ENCODE measurements at places on chromosomes 2 and 18.

DNA sequence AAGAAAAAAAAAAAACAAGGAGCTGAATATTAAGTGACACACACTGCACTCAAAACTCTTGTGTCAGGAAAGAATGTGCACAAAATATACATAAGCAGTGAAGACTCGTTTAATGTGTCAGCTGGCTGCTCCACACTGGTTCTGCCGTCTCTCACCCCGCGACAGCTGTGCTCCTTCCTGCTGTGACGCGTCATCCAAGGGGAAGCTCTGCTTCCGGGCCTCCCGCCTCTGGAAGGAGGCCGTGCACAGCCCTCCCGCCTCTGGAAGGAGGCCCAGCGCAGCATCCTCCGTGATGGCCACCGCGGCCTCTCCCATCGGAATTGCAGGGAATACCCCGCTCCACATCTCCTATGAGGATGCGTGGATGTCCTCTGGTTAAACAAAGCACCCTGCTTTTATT lies 151.0 kb downstream of the HDAC4 start:
- no peak for DNase-seq

- no peak for DNase-seq
These were observed 30.0 kb downstream of the CROCC2 start for GRCh38 chr2:240936106-240936505.

GRCh38 chr2:64192664-64193105 lies 48.5 kb upstream of the PELI1 start:
- no peak for DNase-seq

DNA sequence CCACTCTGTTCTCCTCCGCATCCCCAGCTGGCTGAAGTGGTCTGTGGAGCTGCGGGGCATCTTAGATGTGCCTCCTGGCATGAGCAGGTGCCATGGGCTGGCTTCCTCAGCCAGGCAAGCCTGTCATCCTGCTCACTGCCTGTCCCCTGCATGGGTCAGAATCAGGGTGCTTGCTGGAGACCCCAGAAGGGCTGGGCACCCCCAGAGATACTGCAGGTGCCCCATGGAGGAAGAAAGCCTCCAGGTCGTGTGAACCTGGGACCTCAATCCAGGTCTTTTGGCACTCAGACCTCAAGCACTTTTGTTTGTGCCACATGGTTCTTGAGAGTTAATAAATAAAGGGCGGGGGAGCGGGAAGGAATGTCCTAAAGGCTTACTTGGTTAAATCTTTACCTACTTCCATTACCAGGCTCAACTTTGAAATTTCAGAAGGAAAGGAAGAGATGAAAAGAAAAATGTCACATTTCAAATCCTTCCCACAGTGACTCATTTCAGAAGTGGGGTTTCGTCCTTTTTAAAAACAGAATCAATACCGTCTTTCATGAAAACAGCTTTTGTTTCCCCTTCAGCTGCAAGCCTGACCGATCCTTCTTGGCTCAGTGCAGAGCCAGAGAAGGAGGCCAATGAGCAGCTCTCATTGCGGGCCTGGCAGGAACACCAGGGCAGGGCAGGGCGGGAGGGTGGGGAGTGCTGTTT lies 69.9 kb downstream of the RHOB start:
- no peak for DNase-seq

DNA sequence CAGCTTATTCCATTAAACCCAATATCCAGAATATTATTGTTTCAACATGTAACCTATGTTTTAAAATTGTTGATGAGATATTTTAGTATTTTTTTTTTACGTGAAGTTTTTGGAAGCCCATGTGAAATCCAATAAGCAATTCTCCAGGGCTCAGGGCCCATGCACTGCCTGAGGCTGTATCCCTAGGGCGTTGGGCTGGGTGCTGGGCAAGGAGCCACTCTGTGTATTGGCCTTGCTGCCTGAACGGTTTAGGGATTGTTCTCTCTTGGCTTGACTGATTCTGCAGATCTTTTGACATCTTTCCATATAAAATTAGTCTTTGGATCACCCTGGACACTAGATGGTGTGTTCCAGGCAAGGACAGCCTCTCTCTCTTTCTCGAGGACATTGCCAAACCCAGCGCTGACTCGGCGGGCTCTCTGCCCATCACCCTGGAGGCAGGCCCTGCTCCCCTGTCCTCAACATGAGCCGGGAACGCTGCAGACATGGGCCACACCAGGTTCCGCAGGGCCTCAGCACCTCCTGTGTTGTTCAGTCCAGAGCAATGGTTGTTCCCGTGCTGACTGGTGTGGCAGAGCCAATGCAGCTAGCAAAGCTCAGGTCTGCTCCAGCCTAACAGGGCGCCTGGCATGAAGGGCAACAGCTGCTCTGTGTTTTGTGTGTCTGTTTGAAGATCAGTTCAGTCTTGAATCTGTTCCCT lies 163.0 kb downstream of the SEPTIN10 start:
- DNase-seq, result no peak

DNA sequence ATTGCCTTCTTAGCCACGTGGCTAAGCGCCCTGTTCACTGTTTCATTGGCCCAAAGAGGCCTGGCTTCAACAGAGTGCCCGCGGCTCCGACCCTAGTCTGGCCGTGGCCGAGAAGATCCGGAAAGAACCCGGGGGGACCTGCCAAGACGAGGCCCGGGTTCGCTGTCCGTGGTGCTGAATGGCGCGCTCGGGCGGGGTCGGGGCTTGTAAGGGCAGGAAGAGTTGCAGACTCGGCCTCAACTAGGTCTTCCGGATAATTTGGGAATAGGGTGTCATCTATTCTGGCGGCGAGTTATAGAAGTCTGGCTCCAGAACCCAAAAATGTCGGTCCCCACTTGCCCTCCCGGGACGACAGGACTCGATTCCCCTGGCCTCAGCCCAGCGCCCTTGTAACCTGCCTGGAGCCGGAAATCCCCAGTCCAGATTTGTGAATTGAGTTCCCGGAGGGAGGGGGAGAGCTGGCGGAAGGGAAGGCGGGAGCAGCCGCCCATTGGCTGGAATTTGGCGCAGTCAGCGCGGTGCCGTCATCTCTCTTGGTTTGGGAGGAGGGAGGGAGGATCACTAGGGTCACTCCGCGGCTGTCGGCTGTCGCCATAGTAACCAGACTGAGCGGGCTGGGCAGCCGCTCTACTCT lies 3.5 kb downstream of the CDK5R2 start:
- peak; percentile 94 for DNase-seq

DNA sequence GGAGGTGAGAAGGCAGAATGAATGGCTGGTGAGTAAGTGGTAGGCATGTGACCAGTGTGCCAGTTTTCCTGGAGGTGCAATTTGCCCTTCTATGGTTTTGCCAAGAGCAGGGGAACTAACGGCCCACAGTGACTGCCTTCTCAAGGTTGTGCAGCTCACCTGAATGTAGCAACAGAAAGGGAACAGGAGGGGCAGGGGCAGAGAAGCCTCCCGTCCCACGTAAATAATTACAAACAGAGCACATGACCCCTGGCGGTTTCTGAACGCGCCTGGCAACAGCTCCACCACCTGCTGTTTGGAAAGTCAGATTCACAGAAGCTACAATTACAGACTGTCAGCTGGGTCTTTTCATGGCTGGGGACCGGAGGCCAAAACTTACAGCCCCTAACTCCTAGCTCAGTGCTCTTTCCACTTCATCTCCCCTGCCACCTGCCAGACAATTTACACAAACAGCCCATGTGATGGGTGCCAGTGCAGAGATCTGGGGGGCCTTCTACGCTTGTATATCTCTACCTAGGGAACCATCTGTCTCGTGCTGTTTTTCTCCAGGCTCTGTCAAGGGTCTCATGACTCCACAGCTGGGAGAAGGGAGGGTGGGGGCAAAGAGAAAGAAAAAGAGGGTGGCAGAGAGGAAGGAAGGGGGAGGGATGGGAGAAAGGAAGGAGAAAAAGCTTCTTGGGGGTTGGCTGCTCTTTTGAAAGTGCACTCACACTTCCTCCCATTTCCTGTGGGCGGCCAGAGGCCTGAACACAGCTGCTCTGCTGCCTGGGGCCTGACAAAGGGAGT lies 69.6 kb downstream of the POLR1A start:
- DNase-seq, result peak; percentile 89

- no peak for DNase-seq
These were observed 48.5 kb downstream of the RTN4 start for GRCh38 chr2:55001716-55002115.

DNA sequence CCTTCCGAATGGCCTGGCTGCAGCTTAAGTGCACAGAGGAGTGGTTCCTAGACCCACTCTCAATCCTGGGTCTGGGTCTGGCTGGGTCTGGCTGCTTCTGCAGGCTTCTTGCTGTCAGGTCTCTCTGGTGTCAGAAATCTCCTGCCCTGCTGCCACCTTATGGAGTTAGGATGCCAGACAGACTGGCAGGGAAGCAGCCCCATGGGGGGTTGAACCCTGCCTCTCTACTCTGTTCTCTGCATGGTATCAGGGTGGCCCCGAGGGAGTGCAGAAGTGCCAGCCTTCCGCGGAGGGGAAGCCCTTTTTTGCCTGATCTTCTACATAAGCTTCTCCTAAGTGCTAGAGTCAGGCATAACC lies 89.4 kb downstream of the ZCCHC2 start:
- no peak for DNase-seq

GRCh38 chr2:138676619-138677021 lies 103.6 kb downstream of the NXPH2 start:
- DNase-seq, result no peak

DNA sequence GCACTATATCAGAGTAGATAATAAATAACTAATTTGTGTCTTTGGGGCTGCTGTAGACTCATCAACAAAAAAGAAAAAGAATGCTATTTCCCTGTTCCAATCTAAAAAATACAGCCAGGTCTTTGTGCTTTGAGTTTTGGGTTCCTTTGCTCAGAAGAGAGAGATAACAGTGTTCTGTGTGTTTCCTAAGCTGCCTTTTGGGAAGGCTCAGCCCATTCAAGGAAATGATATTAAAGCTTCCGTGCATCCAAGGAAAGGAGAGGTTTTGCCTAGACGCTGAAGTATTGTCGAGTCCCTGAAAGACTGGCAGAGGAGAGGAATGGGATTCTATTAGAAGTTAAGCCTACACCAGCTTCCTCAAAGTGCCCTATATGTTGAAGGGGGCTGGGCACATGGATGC lies 25.8 kb upstream of the LRP2 start:
- DNase-seq, result no peak

DNA sequence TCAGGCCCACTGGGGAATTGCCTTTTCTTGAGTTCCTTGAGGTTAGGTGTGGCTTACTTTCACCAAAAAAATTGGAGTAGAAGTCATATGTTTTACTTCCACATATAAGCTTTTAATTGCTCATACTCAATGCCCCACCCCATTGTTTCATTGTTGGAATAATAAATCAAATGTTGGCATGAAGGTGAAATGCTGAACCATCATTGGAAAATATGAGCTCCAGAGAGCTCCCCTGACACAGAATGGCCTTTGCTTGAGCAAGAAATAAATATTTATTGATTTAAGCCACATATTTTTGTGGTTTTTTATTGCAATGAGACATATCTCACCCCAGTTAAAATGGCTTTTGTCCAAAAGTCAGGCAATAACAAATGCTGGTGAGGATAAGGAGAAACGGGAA lies 167.3 kb upstream of the SRD5A2 start:
- no peak for DNase-seq

DNA sequence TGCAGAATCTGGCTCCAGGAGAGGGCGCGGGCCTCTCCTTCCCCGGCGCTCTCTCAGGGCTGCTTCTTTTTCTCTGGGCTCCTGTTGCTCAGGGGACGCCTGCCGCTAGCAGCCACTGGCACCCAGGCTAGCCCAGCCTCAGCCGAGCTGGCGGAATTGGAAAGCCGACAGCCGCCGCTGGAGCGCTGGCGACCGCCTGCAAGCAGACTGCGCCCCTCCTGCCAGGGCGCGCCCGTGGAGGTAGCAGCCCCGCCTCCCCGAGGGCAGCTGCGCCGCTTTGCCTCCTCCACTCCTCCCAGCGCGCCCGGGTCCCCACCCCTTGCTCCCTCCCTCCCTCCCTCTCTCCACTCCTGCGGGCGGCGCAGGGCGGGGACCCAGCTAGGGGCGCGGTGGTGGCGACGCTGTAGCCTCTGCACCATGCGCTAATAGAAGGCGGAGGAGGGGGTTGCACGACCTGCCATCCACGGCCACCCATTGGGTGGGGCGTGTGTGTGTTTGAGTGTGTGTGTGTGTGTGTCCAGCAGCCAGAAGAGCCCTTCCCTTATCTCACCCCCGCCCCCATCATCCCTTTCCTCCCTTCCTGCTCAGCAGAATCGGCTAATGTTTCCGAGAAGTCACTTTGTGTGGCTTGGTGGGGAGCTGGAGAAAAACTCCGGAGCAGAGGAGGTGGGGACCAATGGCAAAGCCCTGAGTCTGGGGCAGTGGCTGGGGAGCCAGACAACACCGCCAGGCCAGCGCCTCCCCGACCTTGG lies at the start of gene SCN9A:
SCN9A (minus strand) TSS at position 209 of the 752 bp plus-strand sequence. CDS start 64,188 bp downstream, outside the sequence.
- DNase-seq, result peak; percentile 84

DNA sequence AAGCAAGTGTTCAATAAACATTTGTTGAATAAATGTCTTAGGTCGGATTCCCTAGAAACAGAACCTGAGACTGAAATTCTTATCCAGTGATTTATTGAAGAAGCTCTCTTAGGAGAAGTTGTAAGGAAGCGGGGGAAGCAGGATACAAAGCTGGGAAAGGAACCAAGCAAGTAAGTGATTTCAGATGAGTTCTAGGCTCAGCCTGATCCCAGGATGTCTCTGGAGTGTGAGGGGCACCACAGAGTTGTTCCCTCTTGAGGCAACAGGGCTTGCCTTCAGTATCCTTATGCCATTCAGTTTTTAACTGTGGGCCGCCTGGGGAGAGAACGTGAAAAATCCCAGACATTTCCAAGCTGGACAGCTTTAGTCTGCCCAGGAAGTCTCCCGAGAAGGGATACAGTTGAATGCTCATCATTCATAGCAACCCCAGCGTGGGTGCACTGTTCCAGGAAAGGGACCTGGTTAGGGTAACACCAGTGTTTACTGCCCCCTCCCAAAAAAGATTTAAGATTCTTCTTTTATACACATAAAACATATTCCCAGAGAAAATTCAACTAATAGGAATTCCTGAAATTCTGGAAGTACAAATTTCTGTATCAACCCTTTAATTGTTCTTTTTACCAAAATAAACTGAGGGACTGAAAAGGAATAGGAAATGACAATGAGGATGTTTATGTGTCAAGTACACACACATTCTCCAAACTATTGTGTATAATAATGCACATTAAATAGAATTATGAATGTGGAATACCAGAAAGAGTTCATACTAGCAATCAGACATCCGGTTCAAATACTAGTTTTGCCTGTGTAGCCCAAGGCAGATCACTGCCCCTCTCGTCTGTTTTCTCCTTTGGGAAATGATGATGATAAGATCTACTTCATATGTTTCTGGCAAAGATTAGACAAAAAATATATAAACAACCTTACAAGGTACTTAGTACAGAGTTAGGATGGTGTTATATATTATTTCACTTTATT lies 592.1 kb upstream of the CDH2 start:
- DNase-seq, result no peak

- DNase-seq, result peak; percentile 41
These were observed 93.6 kb downstream of the ZAP70 start for GRCh38 chr2:97806738-97807618.

DNA sequence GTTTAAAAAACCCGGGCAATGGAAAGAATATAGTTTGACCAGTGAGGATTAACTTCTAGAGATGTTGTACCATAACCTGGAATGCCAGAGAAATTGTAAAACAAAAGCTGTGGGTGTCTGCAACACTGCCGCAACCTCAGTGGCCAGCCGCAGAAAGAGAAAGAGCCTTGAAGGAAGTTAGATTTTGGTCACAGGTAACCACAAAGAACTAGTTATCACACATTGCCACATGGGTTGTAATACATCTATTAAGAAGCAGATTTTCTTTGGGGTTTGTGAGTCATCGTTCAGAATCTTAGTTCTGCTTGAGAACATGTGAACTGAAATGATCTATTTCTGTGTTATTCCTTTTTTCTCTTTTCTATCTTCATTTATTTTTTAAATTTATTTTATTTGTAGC lies 222.9 kb upstream of the AGAP1 start:
- no peak for DNase-seq

- no peak for DNase-seq
These were observed 174.2 kb downstream of the LNPK start for GRCh38 chr2:175827856-175828255.

- DNase-seq, result no peak
These were observed 110.5 kb downstream of the GYPC start for GRCh38 chr2:126766295-126766968.

All from NCI-H1092 treated with DMSO at 0.1 percent for 48 hours (cell line).